ENCODE measurements at places on chromosomes 16 and 17.

- DNase-seq = no peak
These were observed 102.2 kb downstream of the ABCA8 start for GRCh38 chr17:68853036-68853435.

- no peak for DNase-seq
These were observed 885.4 kb upstream of the RBFOX1 start for GRCh38 chr16:6447021-6447790.

- no peak for DNase-seq
These were observed 53.5 kb downstream of the TMC6 start for GRCh38 chr17:78075011-78075410.

GRCh38 chr16:23711785-23712184 lies 1.2 kb downstream of the ERN2 start:
- DNase-seq = no peak

DNA sequence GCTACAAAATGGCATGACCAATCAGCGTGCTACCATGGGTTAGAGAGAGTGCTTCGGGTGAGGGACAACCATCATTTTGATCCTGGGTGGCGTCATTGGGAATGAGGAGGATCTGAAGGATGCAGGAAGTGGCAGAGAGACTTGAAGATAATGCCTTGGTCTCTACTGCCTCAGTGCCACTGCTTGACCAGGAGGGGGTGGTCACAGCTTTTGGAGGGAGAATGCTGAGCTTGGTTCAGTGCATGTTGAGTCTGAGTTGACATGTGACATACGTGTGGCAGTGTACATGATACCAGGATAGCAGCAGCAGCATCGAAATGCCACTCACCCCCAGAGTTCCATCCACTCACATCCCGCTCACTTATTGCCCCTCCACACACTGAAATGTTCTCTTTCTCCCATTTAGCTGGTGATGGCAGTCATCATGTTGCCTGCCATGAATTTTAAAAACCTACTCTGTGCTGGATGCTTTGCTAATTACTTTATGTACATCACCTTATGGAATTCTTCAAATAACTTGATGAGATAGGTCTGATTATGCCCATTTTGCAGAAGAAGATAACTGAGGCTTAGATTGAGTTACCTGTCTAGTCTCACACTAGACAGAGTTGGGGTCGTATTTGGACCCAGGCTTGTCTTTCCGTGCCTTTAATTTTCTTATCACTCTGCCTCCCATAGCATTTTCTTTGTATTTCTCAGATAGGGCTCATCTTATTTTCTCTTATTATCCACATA lies 36.7 kb downstream of the ARSG start:
- no peak for DNase-seq

GRCh38 chr16:57642160-57643135 lies 14.0 kb downstream of the ADGRG1 start:
- no peak for DNase-seq

DNA sequence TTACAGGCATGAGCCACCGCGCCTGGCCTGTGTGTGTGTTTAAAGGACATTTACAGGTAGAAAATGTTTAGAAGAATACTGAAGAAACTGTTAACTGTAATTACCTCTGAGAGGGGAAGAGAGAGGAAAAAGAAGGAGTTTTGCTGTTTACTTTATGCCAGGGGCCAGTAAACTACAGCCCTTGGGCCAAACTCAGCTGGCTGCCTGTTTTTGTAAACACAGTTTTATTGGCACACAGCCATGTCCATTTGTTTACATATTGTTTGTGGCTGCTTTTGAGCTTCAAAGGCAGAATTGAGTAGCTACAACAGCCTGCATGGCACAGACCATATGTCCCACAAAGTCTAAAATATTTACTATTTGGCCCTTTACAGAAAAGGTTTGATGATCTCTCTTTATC lies 76.4 kb downstream of the GPR139 start:
- no peak for DNase-seq

- no peak for DNase-seq
These were observed 16.4 kb upstream of the TMED6 start for GRCh38 chr16:69367980-69368379.

DNA sequence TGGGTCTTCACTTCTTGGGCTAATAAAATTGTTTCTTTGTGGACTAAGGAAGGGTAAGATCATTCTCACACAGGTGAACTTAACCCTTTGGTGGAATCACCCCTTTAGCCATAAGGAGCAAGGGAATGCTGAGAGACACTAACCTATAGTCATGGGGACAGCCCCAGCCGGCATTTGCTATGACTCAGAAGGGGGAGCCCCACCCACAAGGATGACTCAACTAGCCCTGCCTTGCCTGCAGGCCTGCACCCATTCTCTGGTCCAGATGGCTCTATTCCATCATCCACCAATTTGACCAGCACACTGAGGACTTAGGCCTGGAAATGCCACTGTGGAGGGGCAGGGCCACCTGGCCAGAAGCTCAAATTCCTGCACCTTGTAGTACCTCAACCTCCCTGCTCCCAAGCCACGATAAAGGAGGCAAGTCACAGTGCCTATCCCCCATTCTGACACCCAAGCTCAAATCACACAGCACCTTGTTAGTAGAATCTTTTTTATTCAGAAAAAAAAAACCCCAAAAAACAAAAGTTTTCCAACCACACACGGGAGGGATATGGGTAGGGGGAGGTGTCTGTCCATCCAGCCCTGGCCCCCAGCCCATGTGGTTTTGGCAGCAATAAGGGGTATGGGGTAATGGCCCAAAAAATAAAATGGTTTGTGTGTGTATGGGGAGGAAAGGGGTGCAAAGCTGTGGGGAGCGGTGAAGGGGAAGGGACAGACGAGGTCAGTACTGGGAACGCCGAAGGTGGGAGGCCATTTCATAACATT lies 3.0 kb downstream of the PFN1 start:
- DNase-seq = peak; percentile 73

- peak; percentile 8 for DNase-seq
These were observed 114.8 kb upstream of the NOL11 start for GRCh38 chr17:67602974-67603373.

GRCh38 chr16:27242868-27243590 lies 25.5 kb downstream of the NSMCE1 start:
- no peak for DNase-seq

GRCh38 chr17:49731435-49731831 lies 23.7 kb upstream of the SLC35B1 start:
- no peak for DNase-seq

DNA sequence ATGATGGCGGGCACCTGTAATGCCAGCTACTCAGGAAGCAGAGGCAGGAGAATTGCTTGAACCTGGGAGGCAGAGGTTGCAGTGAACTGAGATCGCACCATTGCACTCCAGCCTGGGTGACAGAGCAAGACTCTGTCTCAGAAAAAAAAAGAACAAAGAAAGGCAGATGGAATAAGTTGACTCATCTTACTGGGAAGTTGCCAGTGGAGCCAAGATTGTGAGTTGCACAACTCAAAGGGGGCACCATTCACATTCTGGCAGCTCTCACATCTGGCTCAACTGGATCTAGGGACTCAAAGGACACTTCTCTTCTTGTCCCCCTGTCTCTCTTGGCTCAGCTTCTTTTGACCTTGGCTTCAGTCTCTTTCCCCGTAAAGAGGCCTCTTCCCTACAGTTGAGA lies 53.7 kb upstream of the ETV4 start:
- DNase-seq = no peak

- DNase-seq = peak; percentile 22
These were observed at the start of gene PTGES3L for GRCh38 chr17:42979511-42980273. Gene PTGES3L (minus strand): TSS chr17:42980080. CDS start chr17:42980053, 27 bp downstream.

- DNase-seq = no peak
These were observed 127.5 kb downstream of the SOCS1 start for GRCh38 chr16:11128211-11129141.

GRCh38 chr16:12975766-12976165 lies 74.4 kb downstream of the SHISA9 start:
- DNase-seq = no peak

GRCh38 chr16:6091021-6091420 lies 993.4 kb upstream of the EEF2KMT start:
- DNase-seq = no peak

GRCh38 chr17:30524847-30525246 lies 47.6 kb downstream of the GOSR1 start:
- DNase-seq = no peak

GRCh38 chr17:7322520-7323194 lies 6.5 kb downstream of the NEURL4 start:
- DNase-seq = no peak

DNA sequence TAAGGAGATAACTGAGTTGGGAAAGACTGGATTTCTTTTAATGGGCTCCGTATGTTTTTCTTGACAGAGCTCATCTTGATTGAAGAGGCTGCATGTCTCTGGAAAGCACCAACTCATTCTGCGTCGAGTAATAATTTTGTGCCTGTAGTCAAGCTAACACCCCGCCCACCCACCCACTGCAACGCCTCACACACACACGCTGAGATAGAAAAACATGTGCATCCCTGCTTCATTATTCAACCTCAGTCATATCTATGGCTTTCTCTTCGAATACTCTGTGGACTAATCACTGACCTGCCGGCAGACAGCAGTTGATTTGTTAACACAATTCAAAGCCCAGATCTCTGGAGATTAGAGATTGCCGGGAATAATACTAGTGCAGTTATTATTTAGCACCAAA lies 220.2 kb upstream of the TOM1L1 start:
- no peak for DNase-seq

DNA sequence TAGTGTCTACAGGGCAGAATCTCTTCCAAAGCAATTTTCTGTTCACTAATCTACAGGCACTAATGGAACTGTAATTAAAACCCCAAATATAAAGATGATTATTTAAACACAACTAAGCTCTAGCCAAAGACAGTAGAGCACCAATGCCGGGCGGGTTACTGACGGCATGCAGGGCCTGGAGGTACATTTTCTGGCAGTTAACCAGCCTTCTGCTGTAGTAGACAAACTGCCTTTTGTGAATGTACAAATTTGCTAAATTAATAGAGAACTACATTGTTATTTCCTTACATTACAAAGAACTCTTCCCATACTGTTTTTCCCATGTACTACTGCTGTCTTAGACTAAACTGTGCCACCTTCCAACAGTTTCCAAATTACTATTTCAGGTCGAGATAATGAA lies 107.8 kb downstream of the TRIM37 start:
- DNase-seq = no peak
